ENCODE measurements at places on chromosomes 7 and 10.

- no peak for DNase-seq
Observed at GRCh38 chr7:151249034-151249731, 689 bp upstream of the SMARCD3 start.

- DNase-seq, result no peak
Observed at GRCh38 chr7:105060923-105061322, 46.9 kb downstream of the KMT2E start.

- no peak for DNase-seq
Observed at GRCh38 chr7:149743476-149744255, 29.7 kb downstream of the ZNF467 start.

GRCh38 chr10:72702868-72703581 is 11.1 kb downstream of the MCU start:
- no peak for DNase-seq

GRCh38 chr7:22665923-22666322 is 61.1 kb upstream of the IL6 start:
- no peak for DNase-seq

DNA sequence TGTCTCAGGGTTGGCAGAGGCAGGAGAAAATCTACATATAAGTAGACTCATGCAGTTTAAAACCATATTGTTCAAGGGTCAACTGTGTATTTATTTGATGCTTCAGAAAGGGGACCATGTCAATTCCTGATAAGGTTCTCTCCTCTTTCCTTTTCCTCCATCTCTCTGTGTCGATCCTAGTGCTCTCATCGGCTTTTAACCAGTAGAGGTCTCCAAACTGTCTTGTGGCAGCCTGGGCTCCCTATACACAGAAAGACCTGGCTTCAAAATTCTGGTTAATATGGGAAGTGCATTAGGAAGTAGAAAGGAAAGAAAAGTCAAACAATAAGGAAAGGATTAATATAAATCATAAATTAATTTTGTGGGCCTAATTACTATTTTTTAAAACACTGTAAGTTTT is 304.4 kb upstream of the C7orf33 start:
- no peak for DNase-seq

Measured in activated T-helper 9 cell treated with anti-CD3 and anti-CD28 coated beads, Interleukin-2, amount 50 U/mL, for 16 hours (primary cell).